ENCODE measurements at places on chromosomes 1 and 21. TPM values are rescaled to one million over a fixed set of nuclear protein-coding genes. Genes with fewer than 3 reads are reported as not detected.

- DNase-seq: no peak
These were observed 14.9 kb downstream of the PLEKHA6 start for GRCh38 chr1:204344665-204345355.

GRCh38 chr1:94746635-94747525, 73.3 kb upstream of the SLC44A3 start:
- peak; percentile 85 for DNase-seq

DNA sequence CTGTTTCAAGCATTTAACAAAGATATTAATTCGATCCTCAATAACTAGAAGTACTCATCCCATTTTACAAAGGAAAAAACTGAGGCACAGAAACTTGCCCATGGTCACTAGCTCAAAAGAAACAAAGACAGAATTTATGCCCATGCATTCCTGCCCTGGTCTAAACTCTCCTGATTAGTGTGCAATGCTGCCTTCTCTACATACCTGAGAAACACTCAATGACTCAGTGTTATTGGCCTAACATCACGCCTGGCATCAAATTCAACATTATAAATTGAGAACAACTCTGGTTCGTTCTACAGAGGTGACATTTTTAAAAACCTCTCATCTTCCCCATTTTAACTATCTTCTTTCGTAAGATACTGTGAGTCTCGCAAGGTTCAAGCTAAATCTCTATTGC, 5.2 kb downstream of the APP start:
- no peak for DNase-seq

GRCh38 chr1:172134087-172134731, 286.3 kb upstream of the C1orf105 start:
- no peak for DNase-seq

DNA sequence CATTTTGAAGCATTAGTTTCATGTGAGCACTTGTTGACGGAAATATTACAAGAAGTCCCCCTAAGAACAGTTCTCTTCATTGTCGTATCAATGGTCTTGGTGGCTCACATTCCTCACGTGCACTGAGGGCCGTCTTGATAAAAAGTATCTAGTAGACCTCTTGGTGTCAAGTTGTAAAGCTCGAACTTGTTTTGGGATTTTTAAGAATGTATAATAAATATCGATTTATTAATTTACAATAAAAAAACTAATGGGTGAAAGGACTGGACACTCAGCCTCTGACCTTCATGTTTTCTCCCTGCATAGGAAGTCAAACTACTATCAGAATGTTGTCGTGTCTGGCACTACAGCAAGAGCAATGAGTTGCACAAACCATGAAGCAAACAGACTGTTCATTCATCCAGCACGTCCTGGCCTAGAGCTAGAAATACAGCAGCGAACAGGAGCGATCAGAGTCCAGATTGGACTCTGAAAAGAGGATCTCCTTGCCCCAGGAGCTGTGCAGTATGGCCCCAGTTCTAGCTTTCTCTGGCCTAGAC, 319.2 kb downstream of the SMYD3 start:
- no peak for DNase-seq

GRCh38 chr1:245695211-245695610, 540.4 kb downstream of the KIF26B start:
- DNase-seq: no peak

DNA sequence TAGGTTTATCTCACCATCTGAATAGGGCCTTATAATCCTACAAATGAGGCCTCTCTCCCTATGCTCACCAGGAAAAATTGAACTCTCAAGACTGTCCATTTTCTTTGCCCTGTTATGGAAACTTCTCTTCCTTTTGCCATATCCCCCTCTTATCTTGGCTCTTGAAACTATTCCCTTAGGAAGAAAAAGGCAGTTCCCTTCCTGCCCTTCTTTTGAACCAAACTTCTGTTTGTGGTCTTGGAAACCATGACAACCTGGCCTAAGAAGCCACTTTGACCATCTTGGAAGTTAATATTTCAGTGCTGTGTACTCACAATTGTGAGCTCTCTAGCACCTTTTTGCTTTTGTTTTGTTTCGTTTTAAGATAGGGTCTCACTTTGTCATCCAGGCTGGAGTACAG, 40.0 kb downstream of the ATP2B4 start:
- no peak for DNase-seq

GRCh38 chr1:226401355-226402303, 6.3 kb downstream of the PARP1 start:
- DNase-seq: no peak

DNA sequence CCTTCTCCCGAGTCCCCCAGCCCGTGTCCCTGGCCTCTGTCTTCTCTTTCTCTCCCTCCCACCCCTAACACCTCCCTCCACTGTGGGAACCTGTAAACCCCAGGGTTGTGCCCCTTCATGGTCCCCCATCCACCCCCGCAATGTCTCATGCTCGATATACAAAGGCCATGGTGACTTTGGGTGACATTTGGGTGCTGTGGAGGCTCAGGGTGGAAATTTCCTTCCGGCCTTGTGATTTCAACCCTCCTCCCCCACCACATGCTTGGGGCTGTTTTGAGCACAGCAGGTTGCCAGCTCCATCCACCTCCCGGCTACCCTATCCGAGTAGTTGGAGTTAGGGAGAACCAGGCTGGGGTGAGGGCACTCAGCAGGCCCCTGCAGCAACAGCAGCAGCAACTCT, 25.7 kb upstream of the VPS13D start:
- DNase-seq: no peak

DNA sequence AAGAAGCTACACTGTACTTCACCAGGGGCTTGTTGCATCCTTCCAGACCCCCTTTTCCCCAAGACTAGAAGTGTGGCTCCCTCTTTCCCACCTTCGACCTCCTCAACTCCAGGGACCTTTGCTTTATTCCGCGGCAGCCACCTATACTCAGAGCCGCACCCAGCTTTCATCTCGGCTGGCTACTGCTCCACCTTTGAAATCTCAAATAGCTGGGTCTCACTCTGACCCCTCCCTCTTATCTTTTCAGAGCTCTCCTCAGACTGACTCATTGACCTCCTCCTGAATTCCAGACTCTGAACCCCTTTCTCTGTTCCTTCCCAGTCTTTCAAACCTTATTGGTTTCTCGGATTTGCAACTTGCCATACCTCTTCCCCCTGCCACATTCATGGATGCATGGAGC, 144.7 kb upstream of the JUN start:
- no peak for DNase-seq

GRCh38 chr1:14350197-14350596, 248.3 kb upstream of the KAZN start:
- DNase-seq: no peak

DNA sequence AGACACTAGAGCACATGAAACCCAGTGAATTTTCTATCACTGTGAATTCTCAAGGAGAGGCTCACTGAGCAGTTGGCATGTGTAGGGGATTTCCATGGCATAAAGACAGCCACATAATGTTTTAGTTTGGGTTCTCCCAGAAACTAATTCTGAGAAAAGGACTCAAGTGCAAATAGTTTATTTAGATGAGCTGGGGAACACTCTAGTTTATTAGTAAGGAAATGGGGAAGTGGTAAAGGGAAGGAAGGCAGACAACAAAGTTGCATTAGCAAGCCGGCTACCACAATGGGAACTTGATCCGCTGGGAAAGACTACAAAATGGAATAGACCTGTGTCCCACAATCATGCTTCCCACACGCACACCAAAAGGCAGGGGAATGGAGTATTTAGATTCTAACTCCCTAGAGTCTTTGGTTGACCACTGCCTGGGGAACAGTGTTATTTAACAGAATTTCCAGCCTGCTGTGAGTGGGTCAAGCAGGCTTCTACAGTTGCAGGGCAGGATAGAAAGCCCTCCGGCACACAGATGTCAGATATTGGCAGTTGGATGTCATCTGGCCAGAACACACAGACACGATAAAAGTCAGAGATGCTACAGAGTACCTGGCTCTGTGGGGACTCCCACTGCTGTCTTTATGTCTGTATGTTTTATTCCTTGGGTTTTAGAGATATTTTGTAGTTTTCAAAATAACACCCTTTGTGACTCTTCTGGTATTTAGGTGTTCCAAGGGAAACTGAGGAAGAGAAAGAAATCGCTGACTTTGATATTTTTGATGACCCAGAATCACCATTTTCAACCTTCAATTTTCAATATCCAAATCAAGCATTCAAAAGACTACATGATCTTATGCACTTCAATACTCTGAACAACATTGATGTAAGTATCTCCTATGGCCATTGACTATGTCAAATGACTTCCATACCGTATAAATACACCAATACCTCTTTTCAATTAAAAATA, 150.1 kb downstream of the PLA2G4A start:
- DNase-seq: no peak

DNA sequence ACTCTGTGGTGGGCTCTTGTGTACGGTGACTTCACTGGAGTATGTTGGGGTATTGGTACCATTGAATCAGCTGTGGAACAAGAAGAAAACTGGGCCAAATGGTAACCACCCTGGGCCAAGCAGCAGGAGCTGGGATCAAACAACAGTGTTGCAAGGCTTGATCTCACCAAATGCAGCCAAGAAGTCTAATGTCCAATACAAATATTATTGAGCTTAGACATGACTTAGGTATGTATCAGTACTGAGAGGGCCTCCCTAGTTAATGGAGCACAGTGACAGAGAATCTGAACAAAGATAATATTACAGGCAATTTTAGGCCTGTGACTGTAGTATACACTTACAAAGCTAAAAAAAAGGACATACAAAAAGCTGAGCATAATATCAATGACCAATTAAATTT, 604.8 kb downstream of the PLA2G4A start:
- no peak for DNase-seq

DNA sequence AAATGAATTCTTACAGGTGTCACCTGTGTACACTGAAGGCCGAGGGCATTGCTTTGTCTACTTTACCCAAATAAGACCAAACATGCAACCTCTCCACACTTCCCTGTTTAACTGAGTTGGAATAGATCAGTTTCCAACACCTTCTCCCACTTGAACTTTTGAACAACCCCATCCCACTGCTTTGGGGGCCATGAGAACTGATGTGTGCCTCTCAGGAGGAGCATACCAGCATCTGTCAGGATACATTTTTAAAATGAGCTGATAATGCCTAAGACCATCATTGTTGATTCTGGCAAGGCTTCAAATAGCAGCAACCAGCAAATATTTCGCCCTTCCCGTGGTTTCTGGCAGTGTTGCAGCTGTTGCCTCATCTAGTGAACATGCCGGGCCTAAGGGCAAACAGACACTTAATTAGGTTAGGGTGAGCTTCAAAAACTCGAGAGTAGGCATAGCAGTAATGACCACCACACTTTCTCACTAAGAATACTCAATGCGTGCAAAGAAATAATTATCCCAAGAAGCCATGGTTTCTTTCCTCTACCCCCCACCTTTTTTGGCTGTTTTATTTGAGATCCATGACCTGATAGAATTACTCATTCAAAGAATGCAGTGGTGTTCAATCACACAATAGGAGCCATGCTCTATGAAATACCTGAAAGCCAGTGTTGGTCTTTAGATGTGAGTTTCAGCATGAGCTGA, 63.7 kb downstream of the MAP10 start:
- DNase-seq: no peak

GRCh38 chr1:201009962-201010645, 13.4 kb downstream of the KIF21B start:
- no peak for DNase-seq

DNA sequence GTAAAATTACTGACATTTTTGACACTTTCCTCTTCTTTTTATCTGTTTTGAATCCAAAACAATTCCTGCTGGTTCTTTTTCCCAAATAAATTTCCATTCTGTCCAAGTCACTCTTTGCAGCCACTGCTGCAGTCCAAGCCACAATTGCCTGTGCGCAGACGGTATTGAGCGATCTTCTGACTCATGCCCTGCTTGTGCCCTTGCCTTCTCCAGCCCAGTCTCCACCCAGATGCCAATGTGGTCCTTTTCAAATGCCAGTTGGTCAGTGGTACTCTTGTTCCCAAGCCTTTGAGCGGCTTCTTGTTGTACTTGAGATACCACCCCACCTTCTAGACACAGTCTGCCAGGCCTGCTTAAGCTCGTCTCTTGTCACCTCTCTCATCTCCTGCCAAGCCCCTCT, 78.9 kb downstream of the CAMTA1 start:
- DNase-seq: no peak

DNA sequence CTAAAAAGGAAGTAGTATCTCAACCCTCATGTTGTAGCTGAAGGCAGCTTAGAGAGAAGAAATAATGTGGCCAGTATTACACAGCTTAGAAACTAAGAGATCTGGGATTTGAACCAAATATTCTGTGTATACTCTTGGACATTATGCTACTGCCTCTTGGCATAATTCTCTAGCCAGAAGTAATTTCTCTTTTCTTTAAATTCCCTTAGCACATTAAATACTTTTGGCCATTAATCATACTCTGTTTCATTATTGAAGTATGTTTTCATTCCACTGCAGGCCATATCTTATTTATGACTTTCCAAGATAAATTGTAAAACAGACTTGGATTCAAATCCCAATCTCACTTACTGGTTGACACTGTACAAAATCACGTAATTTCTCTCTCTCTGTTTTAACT, 181.3 kb upstream of the SPAG17 start:
- DNase-seq: no peak

DNA sequence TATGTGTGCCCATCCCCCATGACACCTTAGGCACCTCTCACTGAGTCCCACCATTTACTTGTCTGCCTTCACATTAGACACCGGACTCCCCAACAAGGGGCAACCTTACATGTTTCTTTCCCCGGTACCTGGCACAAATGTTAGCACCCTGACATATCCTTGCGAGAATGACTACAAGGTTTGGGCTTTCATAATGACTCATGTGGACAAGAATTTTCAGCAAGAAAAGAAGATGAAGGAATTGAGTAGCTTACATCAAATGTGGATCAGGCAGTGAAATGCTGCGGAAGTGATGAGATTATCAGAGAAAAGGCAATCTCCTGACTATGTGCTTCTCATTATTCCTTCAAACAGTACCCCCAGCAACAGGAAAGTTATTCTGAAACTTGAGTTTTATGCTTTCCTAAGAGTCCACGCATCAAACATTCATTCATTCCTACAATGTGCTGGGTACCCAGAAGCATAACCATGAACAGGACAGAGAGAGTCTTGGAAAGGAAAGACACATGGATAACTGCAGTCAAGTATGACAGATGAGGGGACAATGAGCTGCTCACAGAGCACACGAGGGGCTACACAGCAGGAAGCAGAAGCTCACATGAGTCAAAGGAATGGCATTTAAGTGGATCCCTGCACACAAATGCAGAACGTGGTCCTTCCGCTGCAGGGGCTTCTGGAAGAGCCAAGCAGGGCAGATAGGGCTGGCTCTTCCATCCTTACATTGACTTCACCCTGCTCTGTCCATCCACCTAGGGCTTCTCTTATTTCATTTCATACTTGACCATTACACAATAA, 112.1 kb downstream of the PCNX2 start:
- no peak for DNase-seq

Gene HSF2BP
- total RNA-seq: 0.46 TPM

Gene PGLYRP3
- total RNA-seq: not detected

Gene TNFAIP8L2
- total RNA-seq: 4.2 TPM

Gene LCE3E
- total RNA-seq: not detected

Gene TNNI3K
- total RNA-seq: 6.4 TPM

Gene GPR37L1
- total RNA-seq: 0.09 TPM

Gene NPL
- 11.9 TPM for total RNA-seq

Gene PLA2G5
- 9.8 TPM for total RNA-seq

Gene AQP10
- not detected for total RNA-seq

Gene RPTN
- total RNA-seq: not detected
